ENCODE measurements at places on chromosomes 7 and 10.

DNA sequence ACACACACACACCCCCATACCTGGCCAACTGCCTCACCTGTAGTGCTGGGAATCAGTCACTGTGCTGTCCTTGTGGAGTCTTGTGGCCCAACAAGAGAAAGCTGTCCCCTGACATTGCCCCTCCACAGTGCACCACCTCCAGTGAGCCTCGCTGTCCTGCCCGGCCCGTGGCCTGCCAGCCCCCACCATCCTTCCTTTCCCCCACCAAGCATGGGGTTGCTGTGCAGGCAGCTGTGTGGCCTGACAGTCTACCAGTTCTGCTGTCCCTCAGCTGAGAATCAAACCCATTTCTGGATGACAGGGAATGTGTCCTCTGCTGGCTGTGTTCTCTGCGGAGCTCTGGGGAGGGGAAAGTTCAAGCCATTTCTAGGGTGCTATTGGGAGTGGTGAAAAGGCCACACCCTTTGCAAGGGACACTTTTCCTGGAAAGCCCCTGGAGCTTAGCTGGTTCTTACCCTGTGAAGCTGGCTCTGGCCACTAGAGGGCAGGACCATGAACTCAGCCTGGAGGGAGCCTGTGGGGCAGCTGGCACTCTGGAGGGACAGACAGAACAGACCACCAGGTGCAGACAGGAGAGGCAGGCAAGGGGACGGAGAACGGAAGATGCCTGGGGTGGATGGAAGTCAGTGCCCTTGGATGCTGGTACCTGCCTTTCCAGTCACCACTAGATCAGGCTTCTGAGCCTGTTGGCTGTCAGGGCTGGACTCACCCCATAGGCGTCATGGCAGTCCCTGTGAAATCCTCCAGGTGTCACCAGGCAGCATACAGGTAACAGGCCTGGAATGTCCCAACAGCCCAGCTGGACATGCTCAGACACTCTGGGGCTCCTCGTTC is 10.5 kb upstream of the MTPAP start:
- no peak for DNase-seq

DNA sequence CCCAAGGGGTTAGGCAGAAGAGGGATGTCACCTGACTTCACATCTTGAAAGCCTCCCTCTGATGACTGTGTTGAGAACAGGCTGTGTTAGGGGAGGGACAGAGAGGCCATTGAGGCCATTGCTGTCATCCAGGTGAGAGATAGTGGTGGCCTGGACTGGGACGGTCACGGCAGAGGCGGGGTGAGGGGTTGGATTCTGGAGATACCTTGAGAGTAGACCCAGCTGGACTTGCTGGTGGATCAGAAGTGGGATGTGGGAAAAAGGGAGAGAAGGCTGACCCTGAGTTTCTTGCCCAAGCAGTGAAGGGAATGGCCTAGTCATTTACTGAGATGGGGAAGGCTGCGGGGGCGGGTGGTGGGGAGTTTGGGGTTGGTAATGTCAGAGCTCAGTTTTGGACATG is 13.6 kb downstream of the MTURN start:
- DNase-seq: no peak

- DNase-seq: no peak
Observed at GRCh38 chr7:142876991-142877910, 8.3 kb downstream of the TRPV6 start.

- no peak for DNase-seq
Observed at GRCh38 chr7:826230-826917, 5.9 kb upstream of the SUN1 start.

DNA sequence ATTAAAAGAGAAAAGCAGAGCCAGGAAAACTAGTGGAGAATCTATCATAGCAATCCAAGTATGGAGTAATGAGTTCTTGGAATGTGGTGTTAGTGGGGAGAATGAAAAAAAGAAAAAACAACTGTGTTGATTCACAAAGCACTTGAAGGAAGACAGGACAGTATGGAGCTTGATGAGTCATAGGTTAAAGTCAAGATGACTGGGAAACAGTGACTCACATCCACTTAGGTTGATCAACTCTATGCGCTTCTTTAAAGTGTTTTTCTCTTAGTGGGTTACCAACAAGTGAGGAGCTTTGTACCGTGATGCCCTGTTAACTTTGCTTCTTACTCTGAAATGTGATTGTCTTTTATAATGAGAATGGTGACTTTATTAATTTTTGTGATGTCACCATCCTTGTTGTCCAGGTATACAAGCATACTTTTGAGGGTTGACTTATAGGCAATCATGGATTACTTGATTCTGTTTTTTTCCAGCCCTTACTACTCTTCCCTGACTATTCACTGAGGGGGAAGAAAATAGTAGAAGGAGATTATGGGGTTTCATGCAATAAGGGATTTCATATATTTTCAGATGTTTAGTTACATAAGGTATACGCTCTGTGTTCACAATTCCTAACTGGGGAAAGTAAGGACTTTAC is 32.1 kb upstream of the MDFIC start:
- peak; percentile 92 for DNase-seq

DNA sequence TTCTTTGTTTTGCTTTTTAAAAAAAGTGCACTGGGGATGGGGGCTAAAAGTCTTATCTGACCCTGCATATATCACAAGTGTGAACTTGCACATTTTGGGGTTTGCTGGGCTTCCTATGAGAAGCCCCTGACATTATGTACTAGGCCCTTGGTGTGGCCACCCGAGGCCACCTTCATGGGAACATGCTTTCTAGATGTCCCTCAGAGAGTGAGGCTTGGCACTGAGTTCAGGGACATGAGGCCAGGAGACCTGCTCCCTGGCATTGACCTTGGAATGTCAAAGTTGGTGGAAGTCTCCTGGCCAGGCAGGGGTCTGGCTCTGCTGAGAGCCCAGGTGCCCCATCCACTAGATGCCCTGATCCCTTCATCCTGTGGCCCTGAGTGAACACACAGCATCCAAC is 536.2 kb downstream of the TCERG1L start:
- no peak for DNase-seq

DNA sequence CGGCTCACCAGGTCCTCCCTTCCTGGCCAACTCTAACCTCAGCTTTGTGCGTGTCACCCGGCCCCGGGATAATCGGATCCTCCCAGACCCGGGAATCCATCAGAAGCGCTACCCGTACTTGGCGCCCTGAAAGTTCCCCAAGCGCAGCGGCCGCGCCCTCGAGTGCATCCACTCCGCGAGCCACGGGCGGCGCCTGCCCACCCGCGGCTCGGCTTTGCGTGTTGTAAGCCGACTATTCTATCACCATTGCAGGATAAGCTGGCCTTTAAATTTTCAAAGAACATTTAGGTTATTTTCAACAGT is 35.7 kb upstream of the EBLN1 start:
- DNase-seq: no peak

Data from BJ (cell line).